ENCODE measurements at places on chromosomes 5 and 9.
A peak's percentile ranks its signal among the peaks of the same experiment; 100 is the strongest.

DNA sequence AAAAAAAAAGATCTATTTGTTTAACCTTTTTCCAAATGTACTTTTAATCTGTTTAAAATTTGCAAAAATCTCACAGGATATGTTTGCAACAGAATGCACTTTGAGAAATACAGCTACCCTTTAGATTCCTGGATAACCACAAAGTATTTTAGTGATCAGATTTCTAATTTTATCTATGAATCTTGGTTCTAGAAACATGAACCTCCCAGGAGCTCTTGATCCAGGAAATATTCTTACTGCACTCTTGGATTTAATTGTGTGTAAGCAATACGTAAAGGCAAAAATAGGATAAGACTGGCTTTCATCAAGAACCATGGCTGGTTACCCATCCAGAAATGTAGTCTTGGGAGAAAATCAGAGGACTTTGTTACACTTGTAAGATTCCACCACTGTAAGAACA is 1581.8 kb upstream of the WWC1 start:
- no peak for DNase-seq

DNA sequence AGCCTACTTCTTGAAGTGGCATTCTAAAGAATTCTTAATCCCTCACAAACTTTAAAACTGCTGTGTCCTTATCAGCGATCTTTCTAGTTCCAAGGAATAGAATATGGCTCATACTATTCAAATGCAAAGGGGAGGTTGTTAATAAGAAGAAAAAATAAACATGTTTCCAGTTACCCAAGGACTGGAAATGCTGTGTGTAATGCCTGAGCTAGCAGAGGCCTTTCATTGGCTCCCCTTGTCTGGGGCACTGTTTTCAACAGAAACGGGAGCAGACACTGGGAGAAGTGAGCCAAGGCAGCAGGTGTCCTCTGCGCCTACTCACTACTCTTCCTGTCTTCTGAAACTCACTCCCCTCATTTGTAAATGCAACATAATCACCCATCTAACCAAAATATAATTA is 253.0 kb downstream of the MARCHF11 start:
- no peak for DNase-seq

GRCh38 chr9:133120501-133121197 is 391 bp downstream of the RALGDS start:
- DNase-seq: no peak

DNA sequence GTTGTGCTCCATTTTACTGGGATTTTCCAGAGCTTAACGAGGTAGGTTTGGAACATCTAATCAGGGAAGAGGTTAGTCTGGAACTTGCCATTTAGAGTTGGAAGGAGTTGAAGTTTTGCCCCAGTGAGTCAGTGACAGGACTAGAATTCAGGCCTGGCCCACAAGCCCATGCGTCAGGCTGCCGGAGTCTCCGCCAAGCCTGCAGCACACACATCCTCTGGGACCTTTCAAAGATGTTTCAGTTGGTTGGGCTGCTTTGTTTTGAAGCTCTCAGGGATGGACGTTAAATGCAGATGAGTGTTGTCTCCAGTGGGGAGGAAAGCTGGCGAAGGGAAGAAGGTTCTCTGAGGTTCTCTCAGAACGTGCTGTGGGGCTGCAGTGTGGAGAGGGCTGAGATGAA is 147.0 kb downstream of the PSAT1 start:
- no peak for DNase-seq

- DNase-seq: no peak
These were observed 27.3 kb upstream of the ALDH1A1 start for GRCh38 chr9:72980183-72980582.

DNA sequence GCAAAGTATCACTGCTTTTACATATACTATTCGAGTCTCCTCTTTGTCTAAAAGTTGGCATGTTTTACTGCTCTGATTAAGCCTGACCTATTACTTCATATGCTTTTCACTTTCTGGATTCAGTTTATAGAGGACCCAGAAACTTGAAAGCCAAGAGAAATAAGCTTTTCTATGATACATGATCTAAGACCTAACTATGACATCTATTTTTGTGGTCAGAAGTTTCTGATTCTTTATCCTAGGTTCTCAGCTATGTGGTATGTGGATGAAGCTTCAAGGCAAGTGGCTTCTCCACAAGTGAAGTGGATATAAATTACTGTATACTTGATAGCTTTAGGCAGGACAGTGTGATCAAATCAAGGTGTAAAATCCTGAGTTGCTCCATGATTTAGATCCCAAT is 6.3 kb downstream of the EDIL3 start:
- DNase-seq: no peak

GRCh38 chr9:135968601-135969000 is 7.4 kb upstream of the UBAC1 start:
- no peak for DNase-seq

DNA sequence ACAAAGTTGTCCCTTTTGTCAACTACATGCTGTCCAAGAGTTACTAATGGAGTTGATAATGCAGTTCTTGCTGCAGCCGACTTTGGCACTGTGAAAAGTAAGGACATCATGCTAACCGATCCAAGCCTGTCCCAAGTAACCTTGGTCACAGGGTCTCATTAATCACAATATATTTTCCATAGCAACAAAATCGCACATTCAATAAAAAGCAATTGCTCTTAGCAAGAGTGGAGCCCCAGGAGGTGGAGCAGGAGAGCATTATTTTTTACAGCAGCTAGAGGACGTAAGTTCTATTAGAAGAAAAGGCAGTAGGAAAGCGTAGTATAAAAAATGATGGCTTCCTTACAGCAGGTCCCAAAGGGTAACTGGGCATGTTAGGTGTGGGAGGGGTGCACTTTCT is 570.3 kb downstream of the EBF1 start:
- no peak for DNase-seq

DNA sequence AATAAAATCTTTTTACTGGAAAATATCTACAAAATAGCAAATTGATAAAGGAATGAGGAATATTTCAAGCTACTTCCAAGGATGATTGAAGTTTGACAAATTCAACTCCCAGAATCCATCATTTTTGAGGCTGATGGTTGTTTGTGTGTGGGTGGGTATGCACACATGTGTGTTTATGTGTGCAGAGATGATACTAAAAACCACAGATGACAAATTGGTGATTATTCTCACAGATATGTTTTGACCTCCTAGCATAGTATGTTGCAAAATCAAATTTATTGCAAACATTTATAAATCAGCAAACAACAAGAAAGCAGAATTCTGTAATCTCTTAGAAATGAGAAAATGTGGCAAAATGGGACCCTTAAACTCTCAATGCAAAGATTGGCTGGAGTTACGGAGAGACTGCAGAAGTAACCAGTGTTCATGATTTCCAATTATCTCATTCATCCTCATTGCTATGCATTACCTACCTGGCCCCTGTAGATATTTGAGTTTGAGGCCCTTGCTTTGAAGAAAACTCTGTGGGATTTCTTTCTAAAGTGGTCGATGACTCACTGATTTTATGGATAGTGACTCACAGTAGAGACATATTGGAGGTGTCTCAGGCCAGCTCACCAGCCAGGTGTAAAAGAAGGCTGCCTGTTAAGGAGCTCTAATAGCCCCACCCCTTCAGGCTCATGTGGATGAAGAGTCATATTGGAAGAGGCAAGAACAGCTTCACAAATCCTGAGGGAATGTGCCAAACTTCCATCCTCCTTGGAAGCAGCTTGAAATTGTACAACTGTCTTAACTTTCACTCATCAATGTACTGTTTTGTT is 44.6 kb upstream of the TMC1 start:
- DNase-seq: peak; percentile 39

DNA sequence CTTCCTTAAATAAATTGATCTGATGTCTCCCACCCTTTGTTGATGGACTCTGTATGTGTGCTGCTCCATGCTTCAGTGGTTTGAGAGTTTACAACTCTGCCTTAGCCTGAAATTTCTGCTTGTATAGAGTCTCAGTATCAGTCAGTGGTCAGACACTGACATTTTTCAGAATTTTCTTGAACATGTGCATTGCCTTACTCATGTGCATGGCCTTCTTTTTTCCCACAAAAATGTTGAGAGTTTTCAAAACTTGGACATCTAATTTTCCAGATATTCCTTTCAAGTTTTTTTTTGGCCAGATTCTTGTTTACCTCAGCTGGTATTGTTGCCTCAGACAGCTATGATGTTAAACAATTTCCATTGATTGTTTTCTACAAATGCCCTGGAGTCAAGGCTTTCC is 427.1 kb upstream of the CHD1 start:
- DNase-seq: no peak

- no peak for DNase-seq
These were observed 98.6 kb upstream of the ADAMTS19 start for GRCh38 chr5:129361441-129362025.

DNA sequence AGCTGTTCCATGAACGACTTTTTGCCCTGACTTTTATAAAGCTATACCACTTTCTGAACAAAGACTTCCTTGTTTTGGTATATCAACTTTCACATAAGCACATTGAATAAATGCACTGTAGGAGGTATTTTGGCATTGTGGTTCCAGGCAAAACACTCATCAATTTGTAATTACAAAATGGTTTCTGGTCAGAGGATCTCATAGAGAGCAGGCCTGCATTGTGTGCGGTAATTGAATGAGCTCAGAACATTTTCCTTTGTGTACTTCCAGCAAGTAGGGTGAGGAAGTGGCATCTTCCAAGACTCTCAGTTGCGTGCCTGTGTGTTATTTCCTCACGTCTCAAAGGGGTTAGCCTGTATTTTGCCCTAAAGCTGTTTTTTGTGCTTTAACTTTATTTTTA is 89.2 kb downstream of the PDE6A start:
- DNase-seq: no peak

DNA sequence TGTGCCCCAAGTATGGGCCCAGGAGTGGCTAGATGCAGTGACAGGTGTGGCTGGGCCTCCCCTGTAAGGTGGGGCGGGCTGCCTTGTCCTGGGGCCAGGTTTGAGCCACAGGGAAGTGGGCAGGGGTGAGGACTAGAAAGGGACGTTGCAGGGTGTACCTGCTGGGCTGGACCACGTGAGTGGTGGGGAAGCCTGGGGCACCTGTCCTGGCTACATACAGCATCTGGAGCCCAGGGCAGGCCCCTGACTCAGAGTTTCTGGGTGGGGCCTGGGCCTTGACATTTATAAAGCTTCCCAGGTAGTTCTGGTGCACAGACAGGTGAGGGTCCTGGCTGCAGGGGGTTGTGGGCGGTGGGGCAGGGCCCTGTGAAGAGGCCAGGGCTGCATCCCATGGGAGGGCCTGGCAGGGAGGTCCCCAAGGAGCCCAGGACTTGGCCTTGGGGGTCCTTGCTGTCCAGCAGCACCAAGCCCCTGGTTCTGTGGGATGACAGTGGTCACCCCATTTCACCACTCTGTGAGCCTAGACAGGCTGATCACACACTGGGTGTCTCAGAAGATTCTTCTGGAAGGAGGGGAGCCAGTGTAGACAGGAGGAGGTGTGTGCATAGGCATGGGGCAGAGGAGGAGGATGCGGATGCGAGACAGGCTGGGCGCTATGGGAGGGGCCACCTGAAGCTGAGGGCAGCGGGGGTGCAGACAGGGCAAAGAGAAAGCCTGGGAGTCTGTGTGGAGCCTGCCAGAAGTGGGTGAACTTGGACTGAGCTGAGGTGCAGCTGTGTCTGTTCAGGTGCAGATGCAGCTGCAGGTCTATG is 94.0 kb downstream of the PHF2 start:
- DNase-seq: no peak

DNA sequence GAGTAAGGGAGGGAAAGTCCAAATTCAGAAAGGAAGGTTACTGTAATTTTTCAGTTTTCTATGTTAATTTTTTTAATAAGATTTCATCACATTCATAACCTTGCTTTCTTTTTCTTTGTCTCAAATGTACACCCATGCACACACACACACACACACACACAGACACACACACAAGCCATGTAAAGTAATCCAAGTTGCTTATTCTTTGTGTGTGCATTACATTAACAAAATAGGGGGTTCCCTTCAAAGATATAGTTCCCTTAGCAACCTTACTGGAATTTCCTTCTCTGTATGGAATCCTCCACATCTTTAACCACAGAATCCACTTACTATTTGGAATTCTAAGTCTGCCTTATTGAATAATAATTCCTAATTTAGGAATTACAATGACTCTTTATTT is 32.7 kb downstream of the ZNF366 start:
- no peak for DNase-seq

DNA sequence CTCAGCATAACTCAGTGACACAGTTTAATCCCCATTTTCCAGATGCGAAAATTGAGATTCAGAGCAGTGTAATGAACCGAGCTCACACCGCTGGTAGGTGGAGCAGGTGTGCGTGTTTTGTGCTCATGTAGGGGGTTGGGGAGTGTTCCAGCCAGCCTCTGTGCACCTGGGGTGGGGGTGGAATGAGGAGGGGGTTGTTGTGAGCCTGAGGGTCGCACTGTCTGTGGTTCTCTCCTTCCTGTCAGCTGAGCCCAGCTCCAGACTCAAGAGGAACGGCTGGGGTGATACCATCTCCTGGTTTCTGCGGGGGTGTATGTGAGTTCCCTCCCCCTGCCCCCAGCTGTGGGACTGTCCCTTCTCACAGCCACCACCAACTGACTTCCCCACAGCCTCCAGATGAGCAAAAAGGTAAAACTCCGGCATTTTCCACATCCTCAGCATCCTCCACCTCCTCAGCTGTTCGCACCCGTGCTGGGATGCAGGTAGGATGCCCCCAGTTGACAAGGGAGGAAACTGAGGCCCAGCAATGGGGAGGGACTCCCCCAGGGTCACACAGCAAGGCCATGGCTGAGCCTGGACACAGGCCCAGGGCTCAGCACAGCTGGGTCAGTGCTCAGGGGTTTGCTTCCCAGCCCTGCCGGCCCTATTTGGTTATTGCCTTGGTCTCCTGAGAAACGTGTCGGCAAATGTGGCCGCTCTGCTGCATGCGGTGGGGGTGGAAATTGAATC is 2.1 kb downstream of the SH2D3C start:
- peak; percentile 67 for DNase-seq

DNA sequence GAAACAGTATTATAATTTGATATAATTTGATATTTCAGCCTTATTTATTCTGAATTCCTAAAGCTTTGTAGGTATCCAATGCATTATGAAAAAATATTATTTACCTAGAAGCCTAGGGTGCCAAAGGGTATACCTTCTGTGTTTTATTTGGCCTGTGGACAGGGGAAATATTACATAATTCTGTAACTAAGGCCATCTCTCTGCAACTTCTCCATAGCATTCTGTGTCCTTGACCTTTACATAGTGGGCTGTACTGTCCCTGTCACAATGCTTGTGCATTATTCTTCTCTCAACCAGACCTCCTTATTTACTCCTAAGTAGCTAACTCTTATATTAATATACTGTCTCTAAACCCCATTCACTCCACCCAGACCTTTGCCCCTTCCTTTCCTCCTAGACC is 57.0 kb upstream of the RANBP6 start:
- DNase-seq: no peak

GRCh38 chr9:18920141-18921084 is 112.6 kb downstream of the SAXO1 start:
- DNase-seq: no peak

- no peak for DNase-seq
These were observed 360.4 kb upstream of the ACTBL2 start for GRCh38 chr5:57843059-57843367.

GRCh38 chr5:169149317-169149716 is 151.6 kb downstream of the SLIT3 start:
- DNase-seq: no peak

GRCh38 chr9:38359689-38360385 is 32.7 kb upstream of the ALDH1B1 start:
- DNase-seq: no peak

GRCh38 chr9:111588846-111589245 is 10.6 kb downstream of the PTGR1 start:
- no peak for DNase-seq

Data from activated naive CD4-positive, alpha-beta T cell treated with anti-CD3 and anti-CD28 coated beads, Interleukin-2, amount 50 U/mL, for 72 hours (primary cell).